ENCODE measurements at places on chromosomes 6 and 20. TPM values are rescaled to one million over a fixed set of nuclear protein-coding genes. Genes with fewer than 3 reads are reported as not detected.

The GATA5 gene
- total RNA-seq, result not detected

The SNRPB gene
- total RNA-seq, result 109 TPM

The PDE10A gene
- total RNA-seq, result 3.3 TPM

The GFRA4 gene
- total RNA-seq, result not detected

The CD93 gene
- total RNA-seq, result not detected

The MROH8 gene
- total RNA-seq, result 1.8 TPM

- no peaks in the 10 kb centered on the region for H3K4me1 ChIP-seq
- no peaks in the 10 kb centered on the region for H3K27me3 ChIP-seq
- no peak overlapping the region for H3K27ac ChIP-seq
- DNase-seq, result no peak
Measured at GRCh38 chr6:109655761-109656262, 35.2 kb downstream of the AK9 start.

- no peaks in the 10 kb centered on the region for H3K27me3 ChIP-seq
- H3K36me3 ChIP-seq, result no peaks in the 10 kb centered on the region
- no peak overlapping the region for H3K27ac ChIP-seq
- DNase-seq, result no peak
- no peak overlapping the region for H3K4me3 ChIP-seq
Measured at GRCh38 chr20:59591061-59591460, 13.3 kb upstream of the PHACTR3 start.

DNA sequence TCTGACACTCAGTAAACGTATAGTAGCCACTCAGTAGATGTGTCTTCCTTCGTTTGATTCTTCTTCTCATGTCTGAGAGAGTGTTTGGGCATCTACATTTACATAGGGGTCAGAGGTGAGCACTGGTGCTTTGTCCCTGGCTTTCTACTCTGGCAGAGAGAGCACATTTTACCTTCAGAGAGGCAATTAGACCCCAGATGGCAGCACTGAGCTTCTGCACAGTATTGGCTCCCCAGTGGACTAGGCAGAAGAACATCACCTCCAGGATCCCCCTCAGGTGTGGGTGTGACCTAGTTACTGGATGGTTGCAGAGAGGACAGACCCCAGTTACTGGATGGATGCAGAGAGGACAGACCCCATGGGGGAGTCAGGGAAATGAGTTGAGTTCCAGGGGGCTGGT, 327.2 kb downstream of the DHX35 start:
- H3K4me3 ChIP-seq, result no peak overlapping the region
- no peaks in the 10 kb centered on the region for H3K36me3 ChIP-seq
- H3K27ac ChIP-seq, result no peak overlapping the region

- peaks cover 2% of the 10 kb centered on the region for H3K4me1 ChIP-seq
- peak; percentile 6 for DNase-seq
- no peaks in the 10 kb centered on the region for H3K27me3 ChIP-seq
- no peak overlapping the region for H3K27ac ChIP-seq
Measured at GRCh38 chr6:31568537-31568961, 3.5 kb upstream of the LTA start.

DNA sequence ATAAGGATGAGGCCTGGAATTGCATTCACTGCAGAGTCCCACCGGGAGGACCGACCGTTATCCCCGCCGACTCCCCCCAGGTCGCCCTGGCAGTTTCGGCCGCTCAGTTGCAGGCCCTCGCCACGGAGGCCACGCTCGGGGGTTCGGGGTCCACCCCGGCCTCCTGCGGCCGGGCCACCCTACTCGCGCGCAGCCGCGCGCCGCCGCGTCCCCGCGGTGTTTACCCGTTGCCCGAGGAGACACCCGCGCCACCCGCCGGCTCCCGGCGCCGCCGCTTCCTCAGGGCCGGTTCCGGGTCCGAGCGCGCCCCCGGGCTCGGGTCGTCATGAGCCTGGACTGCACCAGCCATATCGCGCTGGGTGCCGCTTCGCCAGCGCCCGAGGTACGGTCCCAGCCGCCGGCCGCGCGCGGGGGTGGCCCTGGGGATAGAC, at the start of gene CCDC170:
Gene CCDC170 (plus strand): TSS at position 214 of the 431 bp plus-strand sequence. CDS start 112 bp downstream, at position 326.
- peak within 1 kb of the TSS; percentile 80 for H3K4me3 ChIP-seq
- DNase-seq, result peak; percentile 90
- peak within 1 kb of the TSS; percentile 79 for H3K27ac ChIP-seq
- H3K4me1 ChIP-seq, result peaks cover 11% of the 10 kb centered on the region

GRCh38 chr6:55696501-55696900, 117.5 kb upstream of the HMGCLL1 start:
- no peak for DNase-seq
- no peaks in the 10 kb centered on the region for H3K4me1 ChIP-seq
- no peaks in the 10 kb centered on the region for H3K36me3 ChIP-seq
- no peaks in the 10 kb centered on the region for H3K27me3 ChIP-seq
- no peak overlapping the region for H3K4me3 ChIP-seq
- no peak overlapping the region for H3K27ac ChIP-seq

DNA sequence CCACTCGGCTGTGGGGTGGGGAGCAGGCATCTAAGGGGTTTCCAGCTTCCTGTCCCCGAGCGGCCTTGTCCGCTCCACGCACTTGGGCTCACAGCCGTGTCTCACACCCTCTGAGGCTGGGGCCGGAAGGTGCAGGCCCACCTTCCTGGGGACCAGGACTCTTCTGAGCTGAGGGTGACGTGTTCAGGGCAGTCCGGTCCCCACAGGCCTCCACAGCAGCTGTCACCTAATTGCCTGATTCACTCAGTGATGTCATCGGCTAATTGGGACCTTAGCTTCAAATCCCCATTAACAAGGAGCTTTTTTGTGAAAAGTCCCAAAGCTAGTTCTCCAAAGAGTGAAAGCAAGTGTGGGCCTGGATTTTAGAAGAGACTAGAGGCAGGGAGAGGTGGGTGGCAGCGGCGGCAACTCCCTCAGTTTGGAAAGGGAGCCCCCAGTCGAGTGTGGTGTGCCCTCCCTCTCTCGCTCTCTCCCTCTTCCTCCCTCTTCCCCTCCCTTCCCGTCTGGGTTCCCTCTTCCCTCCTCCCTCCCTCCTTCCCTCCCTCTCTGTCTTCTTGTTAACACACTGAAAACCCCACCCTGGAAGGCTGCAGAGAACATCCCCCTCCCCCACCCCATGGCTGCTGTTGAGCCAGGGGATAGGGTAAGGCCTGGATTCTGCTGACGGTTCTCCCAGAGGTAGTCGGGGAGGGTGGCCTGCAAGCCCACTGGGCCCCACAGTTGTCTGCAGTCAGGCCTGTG, 39.0 kb downstream of the MYT1 start:
- no peaks in the 10 kb centered on the region for H3K4me1 ChIP-seq
- H3K36me3 ChIP-seq, result no peaks in the 10 kb centered on the region
- H3K27ac ChIP-seq, result no peak overlapping the region
- no peak overlapping the region for H3K4me3 ChIP-seq
- peaks cover 23% of the 10 kb centered on the region for H3K27me3 ChIP-seq
- no peak for DNase-seq

DNA sequence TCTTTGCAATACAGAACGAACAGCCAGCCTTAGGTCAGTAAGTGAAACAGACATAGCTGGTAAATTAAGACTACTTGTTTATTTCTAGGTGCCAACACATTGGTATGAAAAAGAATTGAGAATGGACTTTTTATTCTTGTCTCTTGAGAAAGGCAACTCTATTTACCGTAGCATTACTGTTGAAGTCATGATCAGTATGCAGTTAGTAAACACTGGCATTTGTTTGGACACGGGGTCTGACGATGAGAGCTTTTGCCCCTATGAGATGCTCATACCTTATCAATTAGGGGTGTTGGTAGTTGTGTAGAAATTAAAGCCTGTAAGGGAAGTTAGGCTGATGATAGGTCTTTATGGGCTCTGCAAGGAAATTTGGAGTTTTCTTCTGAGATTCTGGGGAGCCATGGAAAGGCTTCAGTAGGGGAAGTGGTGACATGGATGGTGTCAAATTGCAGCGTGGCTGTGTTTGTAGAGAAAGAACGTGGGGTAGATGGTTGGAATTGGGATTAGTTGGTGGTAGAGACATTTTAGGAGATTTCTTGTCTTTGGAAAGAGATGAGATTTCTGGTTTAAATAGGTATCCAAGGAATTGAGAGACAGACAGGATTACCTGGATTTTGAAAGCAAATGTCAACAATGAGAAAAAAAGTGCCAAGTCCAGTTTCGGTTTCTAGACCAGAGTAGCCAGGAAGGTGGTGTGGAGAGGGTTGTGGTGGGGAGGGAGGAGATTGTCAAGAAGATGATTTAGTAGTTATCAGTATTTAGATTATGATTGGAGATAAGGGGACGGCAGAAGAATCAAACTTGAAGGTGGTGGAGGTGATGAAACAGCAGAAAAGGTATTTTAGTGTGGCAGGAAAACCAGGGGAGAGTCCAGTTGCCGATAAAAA, 116.6 kb downstream of the JARID2 start:
- no peaks in the 10 kb centered on the region for H3K36me3 ChIP-seq
- H3K4me1 ChIP-seq, result peaks cover 21% of the 10 kb centered on the region
- no peak for DNase-seq
- H3K27ac ChIP-seq, result no peak overlapping the region
- H3K4me3 ChIP-seq, result no peak overlapping the region

- no peaks in the 10 kb centered on the region for H3K36me3 ChIP-seq
- DNase-seq, result no peak
- H3K27me3 ChIP-seq, result no peaks in the 10 kb centered on the region
- no peaks in the 10 kb centered on the region for H3K4me1 ChIP-seq
Measured at GRCh38 chr6:145620088-145620487, 115.2 kb downstream of the EPM2A start.

- H3K36me3 ChIP-seq, result peaks cover 5% of the 10 kb centered on the region
- H3K27ac ChIP-seq, result peak overlapping the region; percentile 93
- DNase-seq, result no peak
- no peaks in the 10 kb centered on the region for H3K27me3 ChIP-seq
- no peak overlapping the region for H3K4me3 ChIP-seq
Measured at GRCh38 chr6:161228096-161228495, 45.8 kb downstream of the AGPAT4 start.

- H3K4me1 ChIP-seq, result no peaks in the 10 kb centered on the region
- peaks cover 5% of the 10 kb centered on the region for H3K36me3 ChIP-seq
- H3K27me3 ChIP-seq, result peaks cover 19% of the 10 kb centered on the region
- peak; percentile 73 for DNase-seq
Measured at GRCh38 chr20:58835231-58835630, 15.5 kb downstream of the GNAS-AS1 start.

DNA sequence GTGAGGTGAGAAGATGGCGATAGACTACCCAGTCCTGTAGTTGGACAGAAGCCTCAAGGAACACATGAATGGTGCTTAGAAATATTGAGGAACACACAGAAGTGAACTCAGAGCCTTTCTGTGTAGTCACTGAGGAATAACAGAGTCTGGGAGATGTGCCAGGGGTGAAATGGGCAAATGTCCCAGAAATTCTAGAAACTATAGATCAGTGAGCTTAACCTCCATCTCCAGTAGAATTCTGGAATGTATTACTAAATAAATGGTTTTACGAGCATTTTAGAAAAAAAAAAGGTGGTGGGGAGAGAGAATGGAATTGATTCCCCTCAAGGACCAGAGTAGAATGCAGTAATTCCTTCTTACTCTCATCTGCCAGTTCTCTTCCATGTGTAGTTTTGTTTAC, 380.0 kb downstream of the LMBRD1 start:
- DNase-seq, result no peak
- no peak overlapping the region for H3K4me3 ChIP-seq
- no peaks in the 10 kb centered on the region for H3K27me3 ChIP-seq
- H3K27ac ChIP-seq, result no peak overlapping the region
- H3K4me1 ChIP-seq, result no peaks in the 10 kb centered on the region

GRCh38 chr6:64010010-64010409, 374.4 kb downstream of the PHF3 start:
- no peak overlapping the region for H3K27ac ChIP-seq
- H3K4me1 ChIP-seq, result no peaks in the 10 kb centered on the region
- DNase-seq, result no peak
- H3K36me3 ChIP-seq, result no peaks in the 10 kb centered on the region

- H3K27ac ChIP-seq, result no peak overlapping the region
- H3K27me3 ChIP-seq, result no peaks in the 10 kb centered on the region
- H3K4me3 ChIP-seq, result no peak overlapping the region
- H3K4me1 ChIP-seq, result no peaks in the 10 kb centered on the region
Measured at GRCh38 chr6:92864966-92865555, 554.3 kb downstream of the EPHA7 start.

DNA sequence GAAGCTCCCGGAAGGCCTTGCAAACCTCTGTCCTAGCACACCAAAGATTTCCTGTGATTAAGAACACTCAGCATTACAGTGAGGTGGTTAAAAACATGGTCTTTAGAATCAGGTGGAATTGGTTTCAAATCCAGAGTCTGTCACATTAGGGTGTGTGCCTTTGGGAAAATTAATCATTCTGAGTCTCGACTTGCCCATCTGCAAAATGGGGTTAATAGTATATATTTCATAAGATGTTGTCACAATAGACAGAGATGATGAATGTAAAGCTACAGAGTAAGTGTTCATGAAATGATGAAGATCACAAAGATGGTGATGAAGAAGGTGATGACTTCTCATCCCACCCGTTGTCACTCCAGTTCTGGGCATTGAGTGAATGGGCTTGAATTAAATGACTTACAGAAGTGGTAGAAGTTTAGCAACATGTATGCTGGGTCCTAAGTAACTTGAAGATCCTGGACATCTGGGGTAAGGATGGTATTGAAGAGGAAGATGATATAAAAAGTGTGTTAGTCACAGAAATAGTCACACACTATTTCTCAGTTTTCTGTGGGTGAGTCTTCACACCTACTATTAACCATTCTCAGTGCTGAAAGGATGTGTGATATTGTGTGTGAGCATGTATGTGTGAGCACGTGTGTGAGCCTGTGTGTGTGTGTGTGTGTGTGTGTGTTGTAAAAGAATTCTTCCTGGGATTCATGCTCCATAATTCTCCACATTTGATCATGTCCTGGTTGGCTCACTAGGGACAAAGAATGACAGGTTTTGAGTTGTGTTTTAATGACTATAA, 28.0 kb upstream of the NEDD9 start:
- H3K36me3 ChIP-seq, result no peaks in the 10 kb centered on the region
- H3K4me1 ChIP-seq, result peaks cover 11% of the 10 kb centered on the region
- no peaks in the 10 kb centered on the region for H3K27me3 ChIP-seq
- DNase-seq, result no peak
- H3K27ac ChIP-seq, result no peak overlapping the region

- DNase-seq, result no peak
- H3K4me3 ChIP-seq, result no peak overlapping the region
- H3K27ac ChIP-seq, result no peak overlapping the region
- no peaks in the 10 kb centered on the region for H3K27me3 ChIP-seq
- no peaks in the 10 kb centered on the region for H3K4me1 ChIP-seq
Measured at GRCh38 chr20:23823111-23823510, 3.4 kb downstream of the CST2 start.
